NCI-H1694 treated with DMSO at 0.1 percent for 48 hours (cell line): ENCODE measurements at places on chromosomes 3 and 15.

- no peak for DNase-seq
Measured at GRCh38 chr3:146404436-146404835, 64.9 kb downstream of the PLSCR2 start.

- no peak for DNase-seq
Measured at GRCh38 chr3:157373783-157374182, 62.9 kb upstream of the PTX3 start.

GRCh38 chr3:184059424-184059823, 6.6 kb downstream of the HTR3C start:
- no peak for DNase-seq

GRCh38 chr3:179957264-179957845, 79.4 kb downstream of the PEX5L start:
- DNase-seq, result no peak

GRCh38 chr3:142802891-142803290, 79.1 kb downstream of the TRPC1 start:
- no peak for DNase-seq

- DNase-seq, result peak; percentile 69
Measured at GRCh38 chr3:54817628-54818027, 110.2 kb downstream of the LRTM1 start.

- DNase-seq, result no peak
Measured at GRCh38 chr3:178743297-178743696, 207.1 kb downstream of the KCNMB2 start.

GRCh38 chr3:43729707-43730414, 39.1 kb downstream of the ABHD5 start:
- DNase-seq, result no peak

DNA sequence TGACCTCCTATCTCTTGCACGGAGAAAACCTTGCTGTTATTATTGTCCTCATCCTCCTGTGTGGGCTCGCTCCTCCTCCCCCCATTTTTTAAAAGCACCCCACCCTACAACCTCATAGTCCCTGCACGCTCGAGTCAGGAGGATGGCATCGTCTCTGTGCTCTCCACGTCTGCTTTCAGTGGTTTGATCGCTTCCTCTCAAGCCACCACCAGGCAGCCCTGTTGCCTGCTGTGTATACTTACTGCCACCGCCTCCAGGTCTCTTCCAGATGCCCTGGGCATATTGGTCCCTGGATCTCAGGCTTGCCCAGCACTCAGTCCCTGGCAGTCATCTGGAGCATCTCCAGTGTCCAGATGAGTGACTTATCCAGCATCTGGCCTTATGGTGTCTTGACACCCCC, 42.1 kb upstream of the GCNT3 start:
- DNase-seq, result no peak

- peak; percentile 74 for DNase-seq
Measured at GRCh38 chr15:81410318-81410753, 36.3 kb upstream of the TMC3 start.

GRCh38 chr15:30973379-30973778, 18.0 kb downstream of the MTMR10 start:
- no peak for DNase-seq
